Stimulated activated CD4-positive, alpha-beta T cell treated with anti-CD3 and anti-CD28 coated beads, Interleukin-2, amount 100 ng/mL, for 24 hours (primary cell): ENCODE measurements at places on chromosomes 2 and 18.

DNA sequence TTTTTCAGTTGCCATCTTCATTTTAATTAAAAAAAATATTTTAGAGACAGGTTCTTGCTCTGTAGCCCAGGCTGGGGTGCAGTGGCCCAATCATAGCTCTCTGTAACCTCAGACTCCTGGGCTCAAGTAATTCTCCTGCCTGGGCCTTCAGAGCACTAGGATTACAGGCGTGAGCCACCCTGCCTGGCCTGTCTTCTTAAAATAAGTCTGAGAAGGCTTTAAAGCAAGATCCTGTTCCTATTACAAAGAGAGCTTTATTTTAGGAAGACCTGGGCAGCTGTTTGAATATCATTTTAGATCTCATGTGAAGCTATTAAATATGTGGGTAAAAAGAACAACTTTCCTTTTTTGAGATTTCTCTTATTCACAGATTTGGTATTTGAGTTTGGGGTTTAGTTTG lies 1.5 kb downstream of the FAM228A start:
- no peak for DNase-seq

- DNase-seq = no peak
Measured at GRCh38 chr2:77086051-77086450, 436.1 kb downstream of the LRRTM4 start.

- DNase-seq = peak; percentile 63
Measured at GRCh38 chr2:218406949-218407618, 7.4 kb downstream of the CTDSP1 start.

- DNase-seq = no peak
Measured at GRCh38 chr18:33291539-33291938, 149.0 kb downstream of the CCDC178 start.

DNA sequence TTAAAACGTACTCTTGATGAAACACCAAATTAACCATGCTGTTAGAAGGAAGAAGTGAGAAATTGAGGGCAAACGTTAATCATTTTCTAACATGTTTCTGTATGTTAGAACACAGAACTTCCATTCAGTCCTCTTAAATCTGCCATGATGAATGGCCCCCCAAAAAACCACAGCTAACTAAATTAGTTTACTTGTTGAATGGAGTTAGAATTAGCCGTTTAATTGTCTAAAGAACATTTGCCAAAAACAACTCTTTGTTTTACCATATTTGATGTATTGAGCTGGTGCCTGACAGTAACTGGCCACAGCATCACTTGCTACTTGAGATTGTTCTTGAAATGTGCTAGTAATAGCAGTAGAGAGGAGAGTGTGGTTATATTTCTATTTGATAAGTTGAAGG lies 12.7 kb downstream of the CCNYL1 start:
- DNase-seq = no peak

- no peak for DNase-seq
Measured at GRCh38 chr18:13328213-13328612, 109.7 kb downstream of the LDLRAD4 start.

DNA sequence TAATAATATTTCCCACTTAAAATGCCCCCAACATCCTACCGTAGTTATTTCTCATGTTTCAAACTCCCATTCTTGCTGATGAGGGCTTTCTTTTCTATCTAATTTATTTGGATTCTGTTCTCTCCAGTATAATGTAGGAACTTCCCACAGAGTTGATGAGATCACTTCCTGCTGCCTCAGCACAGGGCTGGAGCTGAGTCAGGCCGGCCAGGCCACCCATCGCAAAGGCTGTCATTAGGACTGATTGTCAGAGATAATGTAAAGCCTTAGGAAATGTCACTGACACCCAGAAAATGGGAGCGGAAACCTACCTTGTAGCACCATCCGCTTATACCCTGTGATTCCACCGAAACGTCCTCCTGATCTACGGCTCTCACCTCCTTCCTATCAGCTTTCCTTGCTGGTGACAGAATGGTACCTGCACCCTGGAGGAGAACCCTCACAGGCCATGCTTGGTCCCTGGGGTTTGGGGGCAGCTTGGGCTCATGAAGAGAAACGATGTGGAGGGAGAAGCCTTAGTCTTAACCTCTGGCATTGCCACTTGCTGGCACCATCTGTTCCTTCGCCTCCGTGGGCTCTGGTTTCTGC lies 672.8 kb upstream of the ID2 start:
- DNase-seq = no peak

DNA sequence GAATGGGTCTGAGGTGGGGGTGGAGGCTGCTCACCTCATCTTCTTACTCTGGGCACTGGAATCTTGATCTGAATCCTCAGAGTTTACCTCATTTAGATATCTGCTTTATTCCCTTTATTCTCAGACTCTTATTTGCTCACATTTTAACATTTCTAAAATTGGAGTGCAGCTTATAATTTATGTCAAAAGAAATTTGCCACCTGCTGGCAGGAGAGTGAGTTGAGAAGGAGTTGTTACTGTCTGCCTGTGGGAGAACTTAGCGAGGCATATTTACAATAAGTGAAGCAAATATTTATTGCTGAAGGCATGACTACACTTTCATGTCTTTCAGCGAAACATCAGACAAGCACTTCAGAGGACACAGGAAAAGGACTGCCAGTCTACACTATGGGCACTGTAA lies 16.4 kb upstream of the KIAA2012 start:
- no peak for DNase-seq
